ENCODE measurements at places on chromosomes 1 and 21. TPM values are rescaled to one million over a fixed set of nuclear protein-coding genes. Genes with fewer than 3 reads are reported as not detected.

- no peak for DNase-seq
These were observed 49.5 kb downstream of the FASLG start for GRCh38 chr1:172708452-172708851.

DNA sequence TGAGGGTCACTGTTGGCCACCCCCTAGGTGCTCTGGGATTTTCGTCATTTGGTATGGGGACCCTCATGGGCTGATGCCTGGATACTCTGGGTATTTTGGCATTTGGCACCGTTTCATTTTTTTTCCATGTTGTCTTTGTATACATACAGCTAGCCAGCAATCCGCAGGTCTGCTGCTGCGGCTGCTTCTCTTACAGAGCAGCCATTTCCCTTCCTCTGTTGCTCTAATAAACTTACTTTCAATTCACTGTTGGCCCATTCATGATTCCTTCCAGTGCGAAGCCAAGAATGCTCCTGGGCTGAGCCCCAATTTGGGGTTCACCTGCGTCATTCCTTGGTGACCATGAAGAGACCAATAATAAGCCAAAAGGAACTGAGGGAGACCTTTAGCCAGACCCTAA is 21.5 kb downstream of the GON4L start:
- DNase-seq, result no peak

- DNase-seq, result no peak
These were observed 73.2 kb downstream of the ZC3H11B start for GRCh38 chr1:219539645-219540254.

GRCh38 chr1:156692441-156692924 is 12.9 kb downstream of the CRABP2 start:
- DNase-seq, result no peak

DNA sequence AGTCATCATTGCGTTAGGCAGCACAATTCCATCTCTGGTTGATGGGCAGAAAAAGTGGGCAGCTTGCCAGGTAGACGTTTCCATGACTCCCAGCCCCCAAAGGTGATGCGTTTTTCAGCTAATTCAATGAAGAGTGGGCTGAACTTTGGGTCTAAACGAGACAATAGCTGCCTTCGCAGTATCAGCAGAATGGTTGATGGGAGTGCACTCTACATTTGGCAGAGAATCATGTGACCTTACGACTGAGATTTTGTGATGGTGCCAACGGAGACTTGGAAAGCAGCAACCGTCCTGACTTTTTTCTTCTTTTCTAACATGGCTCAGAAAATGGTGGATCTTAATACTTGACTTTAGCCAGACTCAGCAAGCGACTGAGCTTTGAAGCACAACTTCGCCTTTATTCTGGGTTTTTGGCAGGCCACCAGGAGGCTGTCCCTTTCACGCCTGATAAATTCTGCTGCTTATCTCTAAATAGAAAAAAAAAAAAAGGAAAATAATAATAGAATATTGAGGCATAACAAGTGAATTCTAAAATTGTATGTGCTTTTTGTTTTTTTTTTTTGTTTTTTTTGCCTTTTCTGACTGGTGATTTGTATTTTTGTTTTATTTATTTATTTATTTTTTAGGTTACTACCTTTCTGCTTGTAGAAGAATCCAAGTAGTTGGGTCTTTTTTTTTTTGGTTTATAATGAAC is 804.8 kb downstream of the USP25 start:
- peak; percentile 76 for DNase-seq

GRCh38 chr1:62529227-62529626 is 68.1 kb upstream of the ANGPTL3 start:
- DNase-seq, result no peak

DNA sequence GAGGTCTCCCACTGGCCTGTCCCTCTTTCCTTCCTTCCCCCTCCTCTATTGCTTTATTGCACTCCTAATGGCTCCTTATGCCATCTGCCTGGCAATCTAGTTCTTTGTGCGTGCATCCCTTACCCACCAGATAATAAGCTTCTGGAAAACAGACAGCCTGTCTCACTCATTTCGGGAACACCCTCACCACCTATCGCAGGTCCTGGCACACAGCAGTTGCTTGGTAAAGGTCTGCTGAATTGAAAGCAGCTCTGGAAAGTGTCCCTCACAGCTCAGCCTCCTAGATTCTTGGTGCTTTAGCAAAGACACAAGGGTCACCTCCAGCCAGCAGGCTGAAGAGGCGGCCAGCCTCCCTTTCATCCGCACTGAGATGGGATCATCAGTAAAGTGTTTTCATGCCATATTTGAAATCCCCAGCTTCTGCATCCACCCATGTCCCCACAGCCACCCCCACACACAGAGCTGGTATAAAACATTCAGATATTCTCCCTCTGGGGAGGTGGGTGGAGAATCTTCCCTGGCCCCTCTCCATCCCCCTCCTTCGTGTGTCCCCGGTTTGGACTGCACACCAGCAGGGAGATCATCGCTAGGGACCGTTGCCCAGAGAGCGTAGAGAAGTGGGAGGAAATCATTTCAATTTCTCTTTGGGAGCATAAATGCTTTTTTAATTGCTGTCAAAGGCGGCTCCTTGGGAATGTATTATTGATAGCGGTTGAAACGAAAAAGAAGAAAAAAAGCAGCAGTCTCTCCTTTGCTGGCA is 29.1 kb upstream of the ATP2B4 start:
- peak; percentile 36 for DNase-seq

- DNase-seq, result no peak
These were observed 221.6 kb downstream of the AKT3 start for GRCh38 chr1:243628476-243628907.

DNA sequence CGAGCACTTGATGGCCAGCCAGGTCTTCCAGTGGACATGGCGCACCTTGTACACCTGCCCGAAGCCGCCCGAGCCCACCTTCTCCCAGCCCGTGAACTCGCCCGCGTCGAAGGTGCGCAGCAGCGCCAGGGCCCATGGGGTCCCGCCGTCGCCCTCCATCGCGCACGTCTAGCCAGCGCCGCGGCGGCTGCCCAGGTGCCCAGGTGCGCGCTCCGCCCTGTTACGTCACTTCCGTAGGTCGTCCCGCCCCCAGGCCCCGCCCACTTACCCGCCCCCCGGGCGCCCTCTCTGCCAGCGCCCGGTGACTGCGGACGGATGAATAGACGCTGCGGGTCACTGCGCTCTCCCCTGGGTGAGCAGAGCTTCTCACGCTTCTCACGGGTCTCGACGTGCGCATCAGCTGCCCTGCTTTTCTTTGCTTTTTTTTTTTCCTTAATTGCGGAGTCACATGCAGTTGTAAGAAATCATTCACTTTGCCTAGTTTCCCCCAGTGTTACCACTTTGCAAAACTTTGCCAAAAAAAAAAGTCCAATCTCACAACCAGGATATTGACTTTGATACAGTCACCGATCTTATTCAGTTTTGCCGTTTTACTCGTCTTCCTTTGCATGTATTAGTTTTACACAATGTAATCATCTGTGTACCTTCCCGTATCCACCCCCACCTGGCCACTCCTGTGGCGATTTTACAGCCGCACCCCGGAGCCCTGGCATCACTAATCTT is at the start of gene RIPK4:
TSS of gene RIPK4 (minus strand) at position 170 of the 723 bp plus-strand sequence. CDS start at position 159, 11 bp downstream.
- no peak for DNase-seq

- DNase-seq, result no peak
These were observed 145.0 kb upstream of the DUSP10 start for GRCh38 chr1:221886743-221887414.

- DNase-seq, result no peak
These were observed 227.2 kb downstream of the SLC45A1 start for GRCh38 chr1:8545078-8545477.

DNA sequence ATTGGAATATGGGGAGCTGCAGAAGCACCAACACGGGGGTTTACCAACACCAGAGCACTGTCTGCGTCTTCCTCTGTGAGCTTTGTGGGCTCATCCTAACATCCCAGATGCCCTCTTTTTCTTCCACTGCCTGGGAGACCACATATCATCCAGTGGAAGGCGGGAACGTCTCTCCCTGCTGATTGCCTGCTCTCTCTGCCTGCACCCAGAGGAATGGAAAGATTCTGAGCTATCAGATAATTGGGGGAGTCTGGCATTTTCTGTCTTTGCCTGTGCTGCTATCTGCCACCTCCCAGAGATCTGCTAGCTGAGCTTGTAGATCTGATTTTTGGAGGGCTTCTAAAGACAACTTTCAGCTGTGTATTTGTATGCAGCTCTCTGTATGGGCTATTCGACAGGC is 166.2 kb upstream of the PLXNA2 start:
- no peak for DNase-seq

GRCh38 chr1:42931108-42931539 is 27.5 kb downstream of the SLC2A1 start:
- DNase-seq, result no peak

DNA sequence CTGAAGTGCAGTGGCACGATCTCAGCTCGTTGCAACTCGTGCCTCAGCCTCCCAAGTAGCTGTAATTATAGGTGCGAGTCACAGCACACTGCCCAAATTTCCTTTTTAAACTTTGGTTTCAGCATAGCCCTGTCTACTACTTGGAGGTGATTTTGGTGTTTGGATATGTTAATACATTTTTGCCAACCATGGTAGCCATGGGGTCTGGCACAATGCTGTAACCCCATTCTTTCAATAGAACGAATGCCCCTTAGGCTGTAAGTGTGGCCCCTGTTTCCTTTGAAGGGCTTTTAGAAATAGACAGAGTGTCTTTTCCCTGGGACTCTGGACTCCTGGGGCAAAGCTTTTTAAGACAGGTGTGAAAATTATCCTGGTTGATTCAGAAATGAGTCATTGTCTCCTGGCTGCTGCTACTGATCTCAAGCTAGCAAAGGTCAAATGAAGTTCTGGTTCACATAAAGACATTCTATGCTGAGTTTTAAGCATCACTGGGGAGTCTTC is 141.1 kb upstream of the RUNX1 start:
- no peak for DNase-seq

GRCh38 chr1:9406111-9406510 is 113.4 kb downstream of the SPSB1 start:
- DNase-seq, result no peak

GRCh38 chr1:115925467-115925866 is 50.8 kb upstream of the SLC22A15 start:
- DNase-seq, result no peak

DNA sequence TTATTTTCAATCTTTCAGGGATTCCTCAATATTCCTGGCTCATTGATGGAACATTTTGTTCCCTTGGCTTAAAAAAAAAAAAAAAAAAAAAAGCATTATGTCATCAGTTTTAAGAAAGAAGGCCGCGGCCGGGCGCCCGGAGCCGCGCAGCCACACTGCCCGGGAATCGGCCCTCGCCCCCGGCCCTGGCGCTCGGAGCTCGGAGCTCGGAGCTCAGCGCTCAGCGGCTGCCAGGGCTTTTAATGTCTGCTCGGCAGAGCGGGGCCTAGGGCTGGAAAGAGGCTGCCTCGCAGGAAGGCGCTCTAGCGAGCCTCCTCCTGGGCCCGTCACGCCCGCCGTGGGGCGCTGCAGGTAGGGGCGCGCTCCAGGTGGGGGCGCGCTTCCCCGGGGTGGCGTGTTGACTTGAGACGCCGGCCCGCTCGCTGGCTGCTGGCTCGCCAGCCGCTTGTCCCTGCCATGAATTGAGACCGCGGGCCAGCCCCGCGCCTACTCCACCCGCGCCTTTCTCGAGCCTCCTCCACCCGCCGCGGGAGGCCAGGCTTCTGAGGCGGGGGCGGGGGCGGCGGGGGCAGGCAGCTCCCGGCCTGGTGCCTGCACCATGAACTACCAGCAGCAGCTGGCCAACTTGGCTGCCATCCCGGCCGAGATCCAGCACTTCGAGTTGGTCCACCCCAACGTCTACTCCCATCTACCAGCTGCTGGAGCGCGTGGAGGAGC is 5.4 kb upstream of the TDRD5 start:
- peak; percentile 18 for DNase-seq

- DNase-seq, result no peak
These were observed 563 bp upstream of the TAS1R3 start for GRCh38 chr1:1330366-1331067.

Gene OR6N1
- not detected for polyA plus RNA-seq

Gene SPATA21
- 0.29 TPM for polyA plus RNA-seq

Gene BCAN
- 0.19 TPM for polyA plus RNA-seq

Gene ANKRD34A
- polyA plus RNA-seq, result 1.4 TPM

Gene OR2G6
- polyA plus RNA-seq, result not detected

Gene HENMT1
- 4.7 TPM for polyA plus RNA-seq

Gene PGBD5
- polyA plus RNA-seq, result 0.52 TPM

Gene RHBDL2
- 2.9 TPM for polyA plus RNA-seq

Gene NPR1
- polyA plus RNA-seq, result 31.6 TPM

Gene CYP4Z1
- polyA plus RNA-seq, result 0.25 TPM

Gene LCE1C
- not detected for polyA plus RNA-seq
